ENCODE measurements at places on chromosomes 12 and 14.

- DNase-seq: no peak
These were observed 51.3 kb upstream of the PLBD1 start for GRCh38 chr12:14618983-14619382.

GRCh38 chr14:63249092-63249491 lies 44.8 kb downstream of the RHOJ start:
- no peak for DNase-seq

DNA sequence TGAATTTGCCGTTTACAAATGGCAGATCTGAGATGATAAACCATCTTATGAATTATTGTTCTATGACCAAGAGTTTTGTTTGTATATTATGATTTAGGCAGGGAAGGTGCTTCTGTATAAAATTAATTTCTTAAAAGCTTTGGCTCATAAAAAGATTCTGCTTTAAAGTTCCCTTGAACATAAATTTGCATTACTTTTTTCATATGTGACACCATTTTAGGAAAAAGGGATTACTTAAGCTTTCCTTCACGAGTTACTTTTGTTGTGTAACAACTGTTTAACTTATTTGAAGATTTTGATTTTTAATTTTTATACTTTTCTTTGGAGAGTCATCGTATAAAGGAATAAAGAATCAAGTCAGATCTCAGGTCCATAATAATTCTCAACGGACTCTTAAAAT lies 3.3 kb downstream of the ETNK1 start:
- DNase-seq: no peak

GRCh38 chr12:124456652-124457152 lies 110.7 kb downstream of the NCOR2 start:
- no peak for DNase-seq

Data from ovary (tissue), 10 donors.